Activated T-cell treated with anti-CD3 and anti-CD28 coated beads for 1 hour (primary cell): ENCODE measurements at places on chromosomes 6 and 20.

DNA sequence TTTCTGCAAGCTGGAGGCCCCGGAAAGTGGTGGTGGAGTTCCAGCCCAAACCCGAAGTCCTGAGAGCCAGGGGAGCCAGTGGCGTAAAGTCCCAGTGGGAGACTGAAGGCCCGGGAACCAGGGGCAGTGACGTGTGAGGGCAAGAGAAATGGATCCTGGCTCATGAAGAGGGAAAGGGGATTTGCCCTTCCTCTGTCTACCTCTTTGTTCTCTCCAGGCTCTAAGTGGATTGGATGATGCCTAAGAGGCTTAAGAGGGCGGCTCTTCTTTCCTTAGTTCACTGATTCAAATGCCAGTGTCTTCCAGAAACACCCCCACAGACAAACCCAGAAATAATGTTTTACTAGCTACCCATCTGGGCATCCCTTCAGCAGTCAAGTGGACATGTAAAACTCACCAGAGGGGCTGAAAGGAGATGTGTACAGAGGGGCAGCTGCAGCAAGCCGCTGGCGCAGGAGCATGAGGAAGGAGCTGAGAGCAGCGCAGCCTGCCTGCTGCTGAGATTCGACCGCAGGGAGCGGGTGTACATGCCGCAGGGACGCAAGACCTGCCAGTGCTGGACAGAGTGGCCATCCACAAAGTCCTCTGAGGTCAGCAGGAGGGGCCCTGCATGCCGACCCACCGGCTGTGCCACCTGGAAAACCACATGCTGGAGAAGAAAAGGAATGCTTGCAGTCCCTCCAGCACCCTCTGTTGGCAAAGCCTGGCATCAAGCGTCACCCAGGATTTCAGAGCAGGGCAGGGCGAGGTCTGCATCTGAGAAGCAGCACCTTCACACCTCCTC lies 29.5 kb downstream of the CDYL start:
- DNase-seq: no peak

DNA sequence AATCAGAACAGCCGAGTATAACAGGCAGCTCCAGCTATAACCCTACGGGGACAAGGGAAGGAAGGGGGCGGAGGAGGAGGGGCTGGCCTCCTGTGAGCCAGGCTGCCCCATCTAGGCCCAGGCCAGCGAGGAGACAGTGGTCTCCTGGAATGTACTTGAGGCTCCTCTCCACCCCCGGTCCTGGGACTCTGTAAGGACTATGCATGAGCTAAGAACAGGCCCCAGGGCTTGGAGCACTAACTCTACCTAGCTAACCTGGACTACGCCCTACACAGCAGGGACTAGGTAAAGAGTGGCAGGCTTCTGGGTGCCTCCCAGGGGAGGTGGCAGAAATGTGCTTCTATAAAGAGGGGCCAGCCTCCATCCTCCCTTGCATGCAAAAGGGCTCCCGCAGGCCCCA lies 8.9 kb downstream of the KCNK15 start:
- DNase-seq: no peak

DNA sequence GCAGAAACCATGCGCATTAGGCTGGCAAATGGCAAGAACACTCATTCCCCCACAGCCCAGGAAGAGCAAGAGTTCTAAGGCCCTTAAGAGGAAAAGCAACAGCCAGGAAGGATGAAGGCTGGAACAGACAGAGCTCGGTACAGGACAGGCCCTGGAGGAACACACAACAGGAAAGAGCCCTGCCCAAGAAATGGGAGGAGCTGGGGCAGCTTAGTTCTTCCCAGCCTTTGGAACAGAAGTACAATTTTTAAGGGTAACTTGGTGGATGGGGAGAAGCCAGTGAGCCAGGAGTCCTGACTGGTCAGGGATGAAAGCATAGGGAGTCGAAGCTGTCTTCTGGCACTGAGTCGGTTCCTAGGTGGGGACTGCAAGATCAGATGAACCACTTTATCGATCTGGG lies 32.4 kb downstream of the OR2B2 start:
- DNase-seq: no peak

GRCh38 chr6:118122161-118122725 lies 215.2 kb downstream of the SLC35F1 start:
- no peak for DNase-seq

DNA sequence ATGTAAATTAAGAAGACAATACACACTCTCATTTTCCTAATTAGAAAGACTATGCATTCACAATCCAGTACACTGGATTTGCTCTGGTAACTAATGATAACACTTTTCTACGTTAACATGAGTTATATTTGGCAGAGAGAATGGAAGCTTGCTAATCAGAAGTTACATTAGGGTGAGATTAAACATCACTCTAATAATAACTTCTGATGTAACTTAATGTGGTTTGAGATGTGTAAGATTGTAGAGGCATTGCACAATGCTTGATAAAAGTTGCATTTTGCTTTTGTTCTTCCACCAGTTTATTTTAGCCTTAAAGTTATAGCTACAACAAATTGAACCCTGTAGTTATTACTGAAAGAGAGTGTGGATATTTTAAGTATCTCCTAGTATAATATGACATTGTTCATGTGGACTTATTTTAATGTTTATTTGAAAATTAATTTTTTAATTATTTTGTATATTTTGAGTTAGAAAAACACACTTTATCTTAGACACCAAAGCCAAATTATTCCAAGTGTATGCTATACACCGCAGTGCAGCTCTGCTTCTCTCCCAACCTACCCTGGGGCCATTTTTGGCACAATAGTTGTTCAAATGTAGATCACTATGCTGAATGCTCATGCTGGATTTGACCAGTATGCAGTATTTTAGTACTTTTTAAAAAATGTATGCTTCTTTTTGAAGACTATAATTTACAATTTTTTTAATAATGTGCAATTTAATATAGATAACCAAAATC lies 143.2 kb downstream of the SLC16A10 start:
- no peak for DNase-seq

GRCh38 chr20:1801929-1802306 lies 93.3 kb upstream of the SIRPA start:
- no peak for DNase-seq

- no peak for DNase-seq
Measured at GRCh38 chr6:34051331-34051919, 94.5 kb downstream of the GRM4 start.

- DNase-seq: no peak
Measured at GRCh38 chr6:29925321-29925720, 17.0 kb upstream of the HLA-A start.

- no peak for DNase-seq
Measured at GRCh38 chr6:157679605-157680580, 143.2 kb upstream of the SNX9 start.

DNA sequence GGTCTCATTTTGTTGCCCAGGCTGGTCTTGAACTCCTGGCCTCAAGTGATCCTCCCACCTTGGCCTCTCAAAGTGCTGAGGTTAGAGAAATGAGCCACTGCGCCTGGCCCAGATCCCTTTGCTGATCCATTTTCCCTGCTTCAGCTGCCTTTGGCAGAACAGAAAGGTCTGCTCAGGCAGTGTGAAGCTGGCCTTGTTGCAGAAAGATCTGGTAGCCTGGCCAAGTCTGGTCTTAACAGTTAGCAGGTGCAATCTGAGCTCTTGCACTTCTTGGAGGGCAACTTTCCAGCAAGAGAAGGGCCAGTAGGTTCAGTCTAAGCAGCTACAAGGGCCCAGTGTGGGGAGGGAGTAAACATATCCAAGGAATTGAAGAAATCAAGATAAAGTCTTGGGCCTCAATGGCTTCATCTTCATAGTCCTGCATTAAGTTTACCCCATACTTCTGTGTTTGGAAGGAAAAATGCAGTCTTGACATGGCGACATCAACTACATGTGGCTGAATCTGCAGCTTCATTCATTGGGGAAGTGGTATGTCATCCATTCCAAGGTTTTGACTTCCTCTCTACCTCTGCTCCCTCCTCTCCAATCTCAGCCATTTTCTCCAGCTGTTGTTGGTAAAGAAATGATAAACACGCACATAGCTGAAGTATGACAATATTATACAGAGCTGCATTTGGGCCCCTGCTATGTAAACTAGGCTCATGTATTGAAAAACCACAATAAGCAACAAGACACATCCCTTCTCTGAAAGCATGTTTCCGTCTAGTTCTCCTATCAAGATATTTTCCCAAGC lies 39.0 kb upstream of the NEDD9 start:
- DNase-seq: no peak

- no peak for DNase-seq
Measured at GRCh38 chr6:19394051-19394450, 443.1 kb upstream of the ID4 start.
